ENCODE measurements at places on chromosomes 2 and 18.

GRCh38 chr2:1651121-1652033 lies 92.9 kb downstream of the PXDN start:
- no peak for DNase-seq

GRCh38 chr18:1252936-1253335 lies 348.3 kb downstream of the ADCYAP1 start:
- no peak for DNase-seq

- no peak for DNase-seq
Observed at GRCh38 chr2:105883911-105884694, 139.4 kb downstream of the NCK2 start.

GRCh38 chr2:16031848-16032159 lies 91.5 kb downstream of the MYCN start:
- DNase-seq = no peak

- no peak for DNase-seq
Observed at GRCh38 chr2:216031960-216032689, 18.8 kb upstream of the MREG start.

GRCh38 chr2:236766850-236767249 lies 197.2 kb downstream of the ACKR3 start:
- DNase-seq = no peak
